ENCODE measurements at places on chromosomes 3 and 15.

GRCh38 chr3:21054064-21054463 is 696.9 kb downstream of the ZNF385D start:
- DNase-seq = no peak

DNA sequence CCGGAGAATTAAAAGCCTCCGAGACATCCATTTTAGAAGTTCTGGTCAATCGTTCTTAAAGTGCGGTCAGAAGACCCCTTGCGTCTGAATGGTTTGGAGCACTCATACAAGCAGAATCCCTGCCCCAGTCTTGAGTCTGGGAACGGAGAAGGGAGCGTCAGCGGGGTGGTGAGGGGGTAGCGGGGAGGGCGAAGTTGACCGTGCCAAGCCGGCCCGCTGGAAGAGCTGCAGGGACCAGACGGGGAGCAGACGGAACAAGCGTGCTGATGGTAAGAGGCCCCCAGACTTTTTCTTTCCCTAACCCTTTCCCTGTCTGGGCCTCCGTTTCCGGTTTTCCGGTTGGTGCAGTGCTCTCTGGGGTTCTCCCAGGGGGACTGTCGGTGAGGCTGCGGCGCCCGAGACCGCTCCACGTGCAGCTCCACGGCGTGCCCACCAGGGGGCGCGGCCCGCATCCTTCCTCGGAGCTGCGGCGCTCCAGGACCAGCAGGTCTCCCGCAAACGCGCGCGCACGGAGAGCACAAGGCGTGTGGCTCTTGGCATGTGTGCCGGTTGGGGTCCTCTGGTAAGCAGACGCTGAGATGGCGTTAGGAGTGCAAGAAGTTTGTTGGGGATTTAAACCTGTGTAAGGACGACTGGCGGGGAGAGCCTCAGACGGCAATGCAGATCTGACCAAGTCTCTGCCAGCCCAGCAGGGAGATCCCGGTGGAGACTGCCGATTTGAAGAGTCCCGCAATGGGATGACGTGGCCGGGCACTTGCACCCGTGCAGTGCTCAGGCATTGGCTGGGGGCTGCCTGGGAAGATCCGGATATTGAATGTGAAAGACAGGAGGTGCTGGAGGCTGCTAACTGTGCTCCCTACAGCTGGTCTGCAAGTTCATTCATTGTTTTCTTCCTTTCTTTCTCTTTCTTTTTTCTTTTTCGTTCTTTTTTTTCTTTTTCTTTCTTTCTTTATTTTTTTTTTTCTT is 19.2 kb upstream of the CORO2B start:
- DNase-seq = peak; percentile 62

DNA sequence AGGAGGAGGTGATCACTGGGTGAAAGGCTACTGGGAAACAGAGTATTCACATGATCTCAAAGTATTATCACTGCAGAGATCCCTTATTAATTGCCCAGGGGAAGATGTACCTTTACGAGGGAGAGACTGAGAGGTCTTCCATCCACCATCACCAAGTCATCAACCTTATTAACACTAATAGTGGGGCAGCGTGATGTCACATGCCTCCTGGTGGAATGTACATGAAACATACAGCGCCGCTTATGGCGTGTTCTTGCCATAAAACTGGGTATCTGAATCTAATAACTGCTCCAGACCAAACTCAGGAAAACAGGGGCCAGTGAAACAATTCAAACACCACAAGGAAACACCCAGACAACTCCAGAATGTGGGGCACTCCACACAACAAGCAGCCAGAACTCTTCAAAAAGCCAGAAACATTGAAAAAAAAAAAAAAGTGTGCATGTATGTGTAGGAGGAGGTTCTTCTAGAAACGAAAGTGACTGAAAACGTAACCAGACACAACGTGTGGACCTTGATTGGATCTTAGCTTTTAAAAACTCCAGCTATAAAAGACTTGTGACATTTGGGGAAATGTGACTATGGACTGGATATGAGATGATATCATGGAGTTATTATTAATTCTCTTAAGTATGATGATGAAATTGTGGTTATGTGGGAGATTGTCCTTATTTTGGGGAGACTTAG is 4.6 kb downstream of the STIMATE start:
- no peak for DNase-seq

- DNase-seq = no peak
Measured at GRCh38 chr15:76313731-76314130, 2.5 kb upstream of the ETFA start.

DNA sequence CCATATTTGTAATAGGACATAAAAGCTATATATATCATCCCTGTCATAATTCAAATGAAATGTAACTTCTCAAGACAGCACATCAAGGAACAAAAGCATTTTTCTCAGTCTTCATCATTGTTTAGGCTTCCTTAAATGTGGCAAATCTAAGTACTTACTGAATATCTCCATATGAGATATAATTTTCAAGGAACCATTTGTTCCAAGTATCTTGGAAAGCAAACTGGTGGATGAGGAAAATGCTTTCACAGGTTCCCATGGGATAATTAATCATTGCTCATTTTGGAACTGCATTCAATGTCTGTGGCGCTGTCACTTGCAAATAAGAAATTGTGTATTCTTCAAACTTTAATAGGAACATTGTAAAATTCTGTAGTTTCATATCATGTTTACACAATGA is 52.6 kb upstream of the ZNF385D start:
- DNase-seq = no peak

- DNase-seq = no peak
Measured at GRCh38 chr3:9141928-9142289, 107.5 kb downstream of the SRGAP3 start.

DNA sequence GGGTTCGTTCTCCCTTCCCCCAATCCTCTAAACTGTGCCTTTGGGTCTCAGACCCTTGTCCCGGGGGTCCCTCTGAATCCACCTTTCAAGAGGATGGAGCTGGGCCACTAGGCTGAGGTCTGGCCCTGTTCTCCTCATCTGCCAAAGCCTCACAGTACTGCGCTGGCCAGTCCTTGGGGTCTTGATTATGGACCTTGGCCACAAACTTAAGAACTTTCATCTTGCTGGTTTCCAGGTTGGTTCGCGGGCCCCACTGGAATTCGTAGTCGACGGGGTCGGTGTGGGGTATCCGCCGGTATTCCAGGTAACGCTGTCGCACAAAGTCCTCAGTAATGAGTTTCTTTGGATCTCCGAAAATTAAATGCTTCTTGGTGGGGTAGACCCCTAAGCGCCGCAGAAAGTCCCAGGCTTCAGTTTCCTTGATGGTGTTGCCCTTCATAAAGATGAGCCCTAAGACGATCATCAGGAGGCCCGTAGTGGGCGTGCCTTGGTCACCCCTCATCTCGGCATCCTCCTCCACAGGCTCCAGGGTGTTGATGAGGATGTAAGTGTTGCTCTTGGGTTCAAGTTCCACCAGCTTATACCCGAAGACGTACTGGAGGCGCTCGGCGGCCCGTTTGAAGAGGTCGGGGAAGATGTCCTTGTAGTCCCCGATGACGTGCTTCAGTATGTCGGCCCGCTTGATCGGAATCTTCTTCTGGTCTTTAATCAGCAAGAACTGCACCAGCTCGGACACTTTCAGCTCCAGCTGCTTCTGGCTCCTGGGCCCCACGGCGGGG is 727 bp downstream of the NSMCE3 start:
- DNase-seq = no peak

DNA sequence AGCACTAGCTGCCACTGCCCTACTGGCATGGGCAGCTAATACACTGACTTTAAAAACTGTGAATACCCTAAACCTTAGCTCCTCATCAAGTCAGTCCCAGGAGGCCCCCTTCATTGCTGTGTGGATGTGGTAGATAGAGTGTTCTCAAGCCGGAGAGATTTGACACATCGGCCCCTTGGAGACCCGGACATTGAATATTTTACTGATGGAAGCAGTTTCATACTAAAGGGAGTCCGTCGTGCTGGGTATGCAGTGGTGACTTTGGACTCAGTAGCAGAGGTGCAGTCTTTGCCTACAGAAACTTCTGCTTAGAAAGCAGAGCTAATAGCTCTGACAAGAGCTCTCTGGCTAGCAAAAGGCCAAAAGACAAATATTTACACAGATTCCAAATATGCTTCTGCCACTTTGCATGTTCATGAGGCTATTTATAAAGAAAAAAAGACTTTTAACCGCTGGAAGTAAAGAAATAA is 17.5 kb downstream of the CCR4 start:
- no peak for DNase-seq

DNA sequence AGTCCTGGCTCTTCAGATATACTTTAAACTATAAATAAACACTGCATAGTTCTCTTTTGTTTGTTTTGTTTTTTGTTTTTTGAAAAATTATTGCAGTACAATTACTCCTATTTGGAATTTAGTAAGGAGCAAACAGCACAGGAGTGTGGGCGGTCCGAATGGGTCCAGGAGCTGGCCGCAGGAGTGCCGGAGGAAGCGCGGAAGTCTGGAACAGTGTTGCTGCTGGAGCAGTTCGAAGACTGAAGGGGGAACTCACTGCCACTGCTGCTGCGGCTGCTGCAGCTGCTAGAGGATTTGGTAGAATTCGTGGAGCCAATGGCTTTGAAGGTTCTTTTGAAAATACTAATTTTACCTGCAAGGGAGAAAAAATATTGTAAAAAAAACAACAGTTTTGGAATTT is 329.9 kb downstream of the ZNF385D start:
- no peak for DNase-seq

Data from NCI-H510A (cell line).